ENCODE measurements at places on chromosomes 7 and 10. TPM values are rescaled to one million over a fixed set of nuclear protein-coding genes. Genes with fewer than 3 reads are reported as not detected.

Gene GDF10
- total RNA-seq, result 0.11 TPM

Gene ZNF467
- 1.2 TPM for total RNA-seq

Gene ARHGEF35
- total RNA-seq, result 0.23 TPM

Gene ATRNL1
- total RNA-seq, result 0.25 TPM

Gene CAMK2B
- total RNA-seq, result 0.20 TPM

Gene DIP2C
- total RNA-seq, result 7.6 TPM

Gene ANLN
- total RNA-seq, result 72.1 TPM

Gene CHST3
- total RNA-seq, result 42.6 TPM

Gene IFIT1B
- not detected for total RNA-seq

Gene GIMAP2
- not detected for total RNA-seq

Gene TIMM23B
- total RNA-seq, result 19.0 TPM

Gene TBX20
- 3.2 TPM for total RNA-seq

Gene C7orf57
- total RNA-seq, result 0.25 TPM

Gene AP4M1
- 15.3 TPM for total RNA-seq

Gene ZCWPW1
- total RNA-seq, result 1.8 TPM

Gene CUL2
- 19.1 TPM for total RNA-seq

Gene PIK3CG
- not detected for total RNA-seq

Gene SFTPA1
- total RNA-seq, result not detected

Gene ANKRD7
- total RNA-seq, result 0.21 TPM

Gene GTF2I
- 105 TPM for total RNA-seq

Gene CYP3A5
- total RNA-seq, result 1.5 TPM

Gene OIT3
- not detected for total RNA-seq

Gene CDHR3
- total RNA-seq, result 5.2 TPM

Gene TAF3
- total RNA-seq, result 8.9 TPM

Gene CRHR2
- total RNA-seq, result not detected

Gene LRRC4
- not detected for total RNA-seq

Gene ZNF32
- total RNA-seq, result 15.6 TPM

Gene NKX2-3
- 0.06 TPM for total RNA-seq

Gene PCDH15
- not detected for total RNA-seq

Gene GNGT1
- total RNA-seq, result not detected

Gene GHRHR
- total RNA-seq, result not detected

Gene HPS1
- total RNA-seq, result 28.2 TPM

Gene MMD2
- not detected for total RNA-seq

Gene AKR1C4
- 0.18 TPM for total RNA-seq
